ENCODE measurements at places on chromosomes 11 and 22.

- DNase-seq = no peak
Observed at GRCh38 chr11:45410391-45411227, 124.5 kb upstream of the SYT13 start.

- DNase-seq = no peak
Observed at GRCh38 chr11:72222106-72222891, 2.3 kb upstream of the INPPL1 start.

DNA sequence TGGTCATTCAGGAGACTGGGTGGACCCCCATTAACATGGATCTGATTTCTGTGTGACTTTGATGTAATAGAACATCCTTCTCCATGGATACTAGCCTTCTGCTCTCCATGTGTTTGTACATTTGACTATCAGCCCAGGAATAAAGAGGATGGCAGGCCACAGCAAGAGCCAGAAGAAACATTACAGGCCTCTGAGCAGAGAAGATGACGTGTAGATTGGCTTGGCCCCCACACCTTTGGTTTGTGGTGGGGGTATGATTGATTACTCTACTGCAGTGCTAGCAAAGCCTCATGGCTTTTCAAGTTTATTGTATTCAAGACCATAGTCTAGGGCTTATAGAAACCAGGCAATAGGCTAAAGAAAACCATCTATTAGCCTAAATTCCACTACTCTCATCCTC is 77.0 kb downstream of the GRAMD1B start:
- DNase-seq = peak; percentile 19

DNA sequence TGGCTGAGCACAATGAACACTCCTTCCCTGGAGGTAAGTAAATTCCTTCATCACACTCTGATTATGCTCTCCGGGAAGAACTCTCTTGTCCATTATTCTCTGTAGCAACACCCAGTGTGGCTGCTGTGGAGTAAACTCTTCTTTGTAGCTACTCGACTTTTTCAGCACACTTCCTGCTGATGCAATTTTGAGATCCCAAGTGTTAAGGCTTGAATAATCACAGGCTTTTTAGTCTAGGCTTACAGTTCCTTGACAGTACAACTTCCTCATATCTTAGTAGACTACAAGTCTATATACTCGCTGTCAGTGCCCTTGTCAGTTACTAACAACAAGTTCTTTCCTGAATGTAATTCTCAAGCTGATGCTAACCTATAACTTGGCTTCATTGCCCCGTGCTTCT is 301.8 kb upstream of the API5 start:
- no peak for DNase-seq

DNA sequence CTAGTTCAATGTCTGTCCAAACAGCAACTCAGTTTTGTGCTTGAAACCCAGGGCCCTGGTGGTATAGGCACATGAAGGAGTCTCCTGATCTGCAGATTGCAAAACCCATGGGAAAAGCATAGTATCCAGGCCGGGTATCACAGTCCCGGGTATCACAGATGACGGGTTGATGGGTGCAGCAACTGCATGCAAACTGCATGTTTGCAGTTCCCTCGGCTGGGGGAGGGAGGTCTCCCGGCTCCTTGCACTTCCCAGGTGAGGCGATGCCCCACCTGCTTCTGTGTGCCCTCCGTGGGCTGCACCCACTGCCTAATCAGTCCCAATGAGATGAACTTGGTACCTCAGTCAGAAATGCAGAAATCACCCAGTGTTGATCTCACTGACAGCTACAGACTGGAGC is 53.9 kb downstream of the KCNQ1 start:
- no peak for DNase-seq

DNA sequence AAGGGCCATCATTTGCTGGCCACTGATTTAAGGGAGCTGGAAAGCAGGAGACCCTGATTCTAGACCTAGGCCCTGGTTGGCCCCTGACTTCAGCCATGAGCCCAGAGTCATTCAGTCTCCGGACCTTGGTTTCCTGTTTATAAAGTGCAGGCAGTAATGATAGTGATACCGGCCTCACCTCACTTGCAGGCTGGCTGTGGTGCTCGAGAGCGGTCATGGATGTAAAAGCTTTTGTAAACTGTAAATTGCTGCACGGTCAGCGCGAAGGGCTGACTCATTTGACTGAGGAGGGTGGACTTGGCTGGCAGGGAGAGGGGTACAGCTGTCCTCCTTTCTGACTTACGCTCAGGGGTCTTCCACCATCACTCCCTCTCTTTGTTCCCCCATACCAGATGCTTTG is 37.4 kb downstream of the FBLN1 start:
- DNase-seq = no peak

DNA sequence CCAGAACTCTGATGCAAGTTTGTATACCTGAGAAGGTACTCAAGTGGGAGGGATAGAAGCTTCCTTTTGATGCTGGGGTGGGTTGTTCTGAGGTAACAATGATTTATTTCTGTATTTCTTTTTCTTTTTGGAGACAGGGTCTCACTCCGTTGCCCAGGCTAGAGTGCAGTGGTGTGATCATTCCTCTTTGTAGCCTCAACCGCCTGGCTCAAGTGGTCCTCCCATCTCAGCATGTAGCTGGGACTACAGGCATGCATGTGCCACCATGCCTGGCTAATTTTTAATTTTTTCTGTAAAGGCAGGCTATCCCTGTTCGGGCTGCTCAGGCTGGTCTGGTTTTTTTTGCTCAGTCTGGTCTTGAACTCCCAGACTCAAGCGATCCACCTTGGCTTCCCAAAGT is 7.9 kb downstream of the KDM2A start:
- DNase-seq = no peak

DNA sequence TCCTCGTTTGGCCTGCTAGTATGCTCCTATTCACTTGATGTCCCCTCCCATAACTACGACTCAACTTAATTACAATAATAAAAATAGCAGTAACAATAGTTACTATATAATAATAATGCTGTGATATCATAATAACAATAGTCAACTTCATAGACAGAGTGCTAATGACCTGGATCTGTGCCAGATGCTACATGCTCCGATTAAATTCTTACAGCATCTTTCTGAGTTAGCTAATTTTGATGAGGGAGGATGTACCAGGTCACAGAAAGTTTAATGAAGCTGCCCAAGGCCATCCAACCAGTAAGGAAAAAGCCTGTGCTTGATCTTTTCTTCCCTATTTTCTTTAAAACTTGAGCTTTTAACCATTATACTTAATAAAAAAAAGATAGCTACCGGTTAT is 413.4 kb upstream of the LRRC4C start:
- no peak for DNase-seq

DNA sequence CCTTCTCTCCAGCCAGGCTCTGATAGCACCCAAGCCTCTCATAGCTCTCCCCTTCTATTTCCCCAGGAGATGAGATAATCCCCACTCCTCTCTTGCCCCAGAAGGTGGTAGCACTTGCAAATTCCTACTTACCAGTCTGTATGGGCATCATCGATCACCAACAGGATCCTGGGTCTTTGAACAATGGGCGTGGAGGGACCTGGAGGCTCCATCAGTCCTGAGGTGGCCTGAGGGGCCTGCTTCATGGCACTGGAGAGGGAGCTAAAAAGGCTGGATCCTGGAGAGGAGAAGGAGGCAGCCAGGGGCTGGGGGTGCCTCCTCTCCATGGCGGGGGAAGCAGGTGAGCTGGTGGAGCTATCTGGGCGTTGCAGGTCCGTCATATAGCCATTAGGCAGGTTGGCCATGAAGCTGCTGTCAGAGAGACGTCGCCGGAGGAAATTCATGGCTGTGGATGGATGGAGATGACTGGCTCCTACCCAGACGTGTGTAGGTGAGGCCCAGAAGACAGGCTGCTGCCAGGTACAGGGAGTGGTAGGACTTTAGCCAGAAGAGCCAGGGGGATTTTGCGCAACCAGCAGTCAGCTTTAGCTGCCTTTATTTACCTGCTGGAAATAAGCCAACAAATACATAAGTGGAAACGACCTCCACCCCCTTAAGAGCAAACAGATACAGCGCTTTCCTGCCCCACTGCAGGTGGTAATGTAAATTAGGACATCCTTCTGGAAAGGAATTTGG is 51.8 kb downstream of the SYN3 start:
- DNase-seq = no peak

DNA sequence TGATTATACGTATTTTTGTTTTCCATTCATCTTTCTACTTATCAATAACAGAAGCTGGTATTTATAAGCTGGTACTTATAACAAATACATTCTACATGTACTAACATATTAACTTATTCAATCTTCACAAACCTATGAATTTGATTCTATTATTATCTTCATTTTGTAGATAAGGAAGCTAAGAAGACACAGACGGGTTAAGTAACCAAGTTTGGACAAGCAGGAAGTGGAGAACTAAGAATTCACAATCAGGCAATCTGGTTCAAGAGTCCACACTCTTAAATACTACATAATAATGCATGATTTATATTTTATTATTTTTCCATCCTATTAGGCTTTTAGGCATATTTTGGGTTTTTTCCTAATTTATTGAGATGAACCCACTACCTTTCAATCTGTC is 25.0 kb downstream of the FCHSD2 start:
- DNase-seq = no peak

DNA sequence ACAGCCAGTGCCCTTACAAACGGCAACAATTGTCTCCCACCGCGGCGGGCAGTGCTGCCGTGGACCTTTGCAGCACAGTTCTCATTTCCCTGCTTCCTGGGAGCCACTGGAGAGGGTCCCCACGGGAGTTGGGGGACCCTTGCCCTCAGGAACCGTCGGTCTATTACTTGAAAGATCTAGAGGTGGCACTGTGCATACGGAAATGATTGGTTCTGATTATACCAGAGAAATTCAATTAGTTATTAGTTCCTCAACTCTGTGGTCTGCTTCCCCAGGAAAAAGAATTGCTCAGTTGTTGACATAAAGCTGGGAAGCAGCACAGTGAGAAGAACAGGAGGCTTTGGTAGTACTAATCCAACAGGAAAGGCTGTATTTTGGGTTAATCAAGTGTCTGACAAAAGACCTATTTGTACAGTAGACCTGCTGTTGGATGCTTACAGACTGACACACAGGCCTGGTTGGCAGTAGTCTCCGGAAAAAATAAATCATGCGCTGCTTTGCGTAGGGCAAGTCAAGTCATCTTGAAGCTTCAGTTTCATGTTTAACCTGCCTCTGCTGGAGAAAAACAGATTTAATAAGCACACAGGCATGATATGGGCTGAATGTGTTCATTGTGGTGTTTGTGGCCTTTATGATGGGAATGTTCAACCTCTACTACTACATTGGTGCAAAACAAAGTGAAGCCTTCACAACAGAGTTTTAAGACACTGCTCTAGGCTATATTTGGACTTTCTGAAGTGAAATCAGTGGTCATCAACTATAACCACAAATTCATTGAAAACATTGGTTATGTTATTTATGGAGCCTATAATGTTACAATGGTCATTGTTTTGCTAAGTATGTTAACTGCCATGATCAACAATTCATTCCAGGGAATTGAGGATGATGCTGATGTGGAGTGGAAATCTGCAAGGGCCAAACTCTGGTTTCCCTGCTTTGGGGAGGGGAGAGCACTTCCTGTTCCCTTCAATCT is 54.6 kb upstream of the SC5D start:
- peak; percentile 17 for DNase-seq

GRCh38 chr11:120500414-120501071 is 11.0 kb upstream of the GRIK4 start:
- no peak for DNase-seq

DNA sequence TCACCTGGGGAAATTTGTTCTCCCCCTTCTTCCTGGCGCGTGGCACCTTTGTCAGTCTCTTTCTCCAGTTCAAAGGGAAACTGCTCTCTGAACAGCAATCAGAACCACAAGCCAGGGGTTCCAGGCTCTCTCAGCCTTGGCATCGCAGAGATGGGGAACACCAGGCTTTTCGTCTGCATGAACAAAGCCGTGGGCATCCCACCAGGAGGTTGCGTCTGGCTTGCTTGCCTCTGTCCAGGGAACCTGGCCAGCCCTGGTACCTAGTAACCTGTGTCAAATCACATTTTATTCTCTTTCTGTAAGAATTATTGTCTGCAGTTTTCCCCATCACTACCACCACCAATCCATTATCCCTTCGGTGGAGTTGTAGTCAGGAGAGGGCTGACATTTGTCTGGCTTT is 107.0 kb downstream of the WNT7B start:
- no peak for DNase-seq

- no peak for DNase-seq
Observed at GRCh38 chr11:44179173-44179572, 83.7 kb downstream of the EXT2 start.

GRCh38 chr22:26364066-26365015 is 64.7 kb upstream of the ASPHD2 start:
- peak; percentile 74 for DNase-seq

GRCh38 chr11:128323381-128323780 is 264.0 kb downstream of the ETS1 start:
- DNase-seq = peak; percentile 61

GRCh38 chr11:106047631-106048030 is 25.6 kb upstream of the MSANTD4 start:
- DNase-seq = no peak

GRCh38 chr11:83720675-83721074 is 434.5 kb upstream of the CCDC90B start:
- DNase-seq = no peak

DNA sequence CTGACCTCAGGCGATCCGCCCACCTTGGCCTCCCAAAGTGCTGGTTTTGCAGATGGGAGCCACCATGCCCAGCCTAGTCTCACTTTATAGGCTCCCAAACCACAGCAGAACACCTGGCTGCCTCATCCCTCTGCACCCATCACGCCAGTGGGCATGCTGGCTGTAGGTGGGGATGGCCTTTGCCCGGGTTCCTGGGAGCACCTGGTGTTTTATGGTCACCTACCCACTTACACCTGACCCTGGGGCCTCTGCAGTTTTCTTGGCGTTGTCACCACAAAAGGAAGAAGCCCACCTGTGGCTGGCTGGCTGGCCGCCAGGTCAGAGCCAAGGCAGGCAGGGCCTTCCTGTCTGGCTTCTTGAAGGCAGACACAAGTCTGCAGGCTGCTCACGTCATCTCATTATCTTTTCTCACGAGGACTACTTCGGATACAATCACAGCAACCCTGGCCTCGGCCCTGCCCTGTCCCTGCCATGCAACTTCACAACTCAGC is 8.2 kb downstream of the RRP7A start:
- DNase-seq = no peak

GRCh38 chr22:22698263-22698750 is 53.9 kb downstream of the GGTLC2 start:
- no peak for DNase-seq

- no peak for DNase-seq
Observed at GRCh38 chr22:27476729-27477128, 324.8 kb downstream of the MN1 start.
